ENCODE measurements at places on chromosomes 11 and 22.

GRCh38 chr11:103906291-103906867 is 130.1 kb upstream of the DDI1 start:
- no peak for DNase-seq

DNA sequence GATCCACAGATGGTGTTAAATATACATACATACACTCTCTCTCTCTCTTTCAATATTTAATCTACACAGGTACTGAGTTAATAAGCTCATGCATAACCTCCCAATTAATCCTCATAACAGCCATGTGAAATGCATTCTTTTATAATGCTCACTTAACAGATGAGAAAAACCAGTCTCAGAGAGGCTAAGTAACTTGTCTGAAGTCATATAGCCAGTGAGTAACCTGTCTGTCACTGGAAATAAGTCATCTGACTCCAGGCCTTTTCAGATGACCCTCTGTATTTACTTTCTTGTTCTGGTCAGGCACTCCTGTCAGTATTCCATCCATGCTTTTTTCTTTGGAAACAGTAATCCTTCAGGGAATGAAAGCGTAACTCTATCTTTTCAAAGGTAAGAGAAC is 594.0 kb upstream of the TENM4 start:
- no peak for DNase-seq

DNA sequence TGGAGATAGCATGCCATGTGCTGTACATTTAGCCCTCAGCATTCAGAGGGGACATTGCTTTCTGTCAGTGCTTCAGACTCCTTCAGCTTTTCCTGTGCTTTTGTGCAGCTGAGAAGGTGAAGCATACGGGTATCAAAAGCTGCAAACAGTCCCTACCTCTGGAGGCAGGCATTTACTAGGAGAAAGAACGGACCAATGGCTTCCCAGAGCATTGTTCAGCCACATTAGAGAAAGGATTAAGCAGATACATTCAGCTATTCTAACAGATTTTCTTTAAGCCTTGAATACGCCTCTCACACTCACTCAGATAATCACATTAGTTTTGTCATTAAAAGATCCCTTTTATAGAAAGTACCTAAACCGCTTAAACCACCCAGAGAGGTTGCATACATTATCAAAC is 80.7 kb upstream of the FAM181B start:
- DNase-seq: no peak

- no peak for DNase-seq
These were observed 18.3 kb downstream of the POLDIP3 start for GRCh38 chr22:42596336-42596735.

- no peak for DNase-seq
These were observed 152.0 kb upstream of the TENM4 start for GRCh38 chr11:79592824-79593223.

All from stimulated activated CD8-positive, alpha-beta memory T cell treated with anti-CD3 and anti-CD28 coated beads, Interleukin-15, amount 100 ng/mL, for 4 hours (primary cell).